ENCODE measurements at places on chromosomes 2 and 18. TPM values are rescaled to one million over a fixed set of nuclear protein-coding genes. Genes with fewer than 3 reads are reported as not detected.

Gene RAPGEF4
- total RNA-seq: 10.3 TPM

Gene OTOF
- 0.69 TPM for total RNA-seq

Gene LBX2
- 0.20 TPM for total RNA-seq

Gene CAVIN2
- total RNA-seq: 23.0 TPM

Gene GALNT5
- 8.3 TPM for total RNA-seq

Gene CDH2
- 5.4 TPM for total RNA-seq

Gene SERTAD2
- total RNA-seq: 18.7 TPM

Gene CD8A
- not detected for total RNA-seq

Gene DOK6
- 7.0 TPM for total RNA-seq

Gene KYNU
- 3.2 TPM for total RNA-seq

Gene LGALSL
- 46.4 TPM for total RNA-seq

Gene AGBL5
- 7.7 TPM for total RNA-seq

Gene DSC1
- total RNA-seq: 150 TPM

Gene REG3G
- not detected for total RNA-seq

Gene SLC11A1
- 7.9 TPM for total RNA-seq

Gene ARHGEF4
- 19.9 TPM for total RNA-seq

Gene STPG4
- total RNA-seq: not detected

Gene TTC31
- total RNA-seq: 10.5 TPM

Gene HJURP
- total RNA-seq: 6.6 TPM

Gene COLEC11
- total RNA-seq: not detected

Gene POTEJ
- 0.10 TPM for total RNA-seq

Gene USP40
- total RNA-seq: 32.1 TPM

Gene CABYR
- 2.9 TPM for total RNA-seq

Gene ATP8B1
- 23.0 TPM for total RNA-seq

Gene TLX2
- not detected for total RNA-seq

Gene TGFA
- 21.8 TPM for total RNA-seq

Gene KLF7
- total RNA-seq: 13.6 TPM

Gene IL18R1
- 4.5 TPM for total RNA-seq

Gene CD207
- 5.3 TPM for total RNA-seq

Gene CCDC85A
- 3.6 TPM for total RNA-seq

Gene ABCB11
- total RNA-seq: 0.79 TPM

Gene UGT1A10
- total RNA-seq: not detected

Gene APCDD1
- total RNA-seq: 125 TPM

Gene LCT
- total RNA-seq: under 0.01 TPM

Gene NT5DC4
- total RNA-seq: not detected

Gene CACNB4
- 16.3 TPM for total RNA-seq

Gene ANTXR1
- 110 TPM for total RNA-seq

Gene C2orf15
- 1.4 TPM for total RNA-seq
